ENCODE measurements at places on chromosomes 16 and 17.

GRCh38 chr17:2777242-2777867, 18.9 kb upstream of the RAP1GAP2 start:
- DNase-seq: no peak

- no peak for DNase-seq
These were observed 79.0 kb downstream of the HAPSTR1 start for GRCh38 chr16:9170470-9170869.

GRCh38 chr16:2507665-2508064, 6.1 kb upstream of the ATP6V0C start:
- DNase-seq: peak; percentile 44

DNA sequence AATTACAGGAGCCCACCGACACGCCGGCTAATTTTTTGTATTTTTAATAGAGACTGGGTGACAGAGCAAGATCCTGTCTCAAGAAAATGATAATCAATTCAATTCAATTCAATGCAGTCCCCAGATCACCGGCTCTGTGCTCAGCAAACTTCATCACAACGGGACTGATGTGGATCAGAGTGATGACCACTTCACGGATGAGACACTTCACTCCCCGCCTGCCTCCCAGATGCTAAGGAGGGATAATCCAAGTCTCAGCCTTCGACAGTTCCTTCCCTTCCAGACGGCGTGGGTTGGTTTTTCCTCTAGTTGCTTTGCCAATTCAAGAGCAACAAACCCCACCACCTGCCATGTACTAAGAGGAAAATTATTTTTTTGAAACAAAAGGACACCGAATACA, 93.8 kb downstream of the ZDHHC7 start:
- no peak for DNase-seq

DNA sequence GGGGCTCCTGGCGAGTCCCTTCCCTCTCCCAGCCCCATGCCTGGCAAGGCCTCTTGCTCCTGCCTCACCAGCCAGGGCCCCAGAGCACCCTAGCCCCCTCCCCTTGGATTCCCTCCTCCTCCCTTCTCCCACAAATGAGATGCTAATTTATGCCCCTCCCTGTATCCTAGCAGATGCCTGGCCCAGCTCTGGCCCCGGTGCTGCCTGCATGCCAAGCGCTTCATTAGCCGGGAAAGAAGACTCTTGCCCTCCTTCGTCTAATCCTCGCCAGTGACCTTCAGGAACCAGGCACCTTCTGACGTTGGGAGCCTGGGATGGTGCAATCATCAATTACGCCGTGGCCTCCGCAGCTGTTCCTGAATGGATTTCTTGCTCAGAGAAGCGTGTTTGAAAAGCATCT, 127.8 kb downstream of the SDK2 start:
- no peak for DNase-seq

DNA sequence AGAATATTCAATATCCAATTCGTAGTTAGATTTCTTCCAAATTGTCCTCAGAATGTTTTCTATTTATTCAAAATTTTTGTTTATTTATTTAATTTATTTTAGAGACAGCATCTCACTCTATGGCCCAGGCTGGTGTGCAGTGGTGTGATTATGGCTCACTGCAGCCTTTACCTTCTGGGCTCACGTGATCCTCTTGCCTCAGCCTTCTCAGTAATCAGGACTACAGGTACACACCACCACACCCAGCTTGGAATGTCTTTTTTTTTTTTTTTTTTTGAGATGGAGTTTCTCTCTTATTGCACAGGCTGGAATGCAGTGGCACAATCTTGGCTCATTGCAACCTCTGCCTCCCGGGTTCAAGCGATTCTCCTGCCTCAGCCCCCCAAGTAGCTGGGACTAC, 3.5 kb upstream of the DRG2 start:
- no peak for DNase-seq

DNA sequence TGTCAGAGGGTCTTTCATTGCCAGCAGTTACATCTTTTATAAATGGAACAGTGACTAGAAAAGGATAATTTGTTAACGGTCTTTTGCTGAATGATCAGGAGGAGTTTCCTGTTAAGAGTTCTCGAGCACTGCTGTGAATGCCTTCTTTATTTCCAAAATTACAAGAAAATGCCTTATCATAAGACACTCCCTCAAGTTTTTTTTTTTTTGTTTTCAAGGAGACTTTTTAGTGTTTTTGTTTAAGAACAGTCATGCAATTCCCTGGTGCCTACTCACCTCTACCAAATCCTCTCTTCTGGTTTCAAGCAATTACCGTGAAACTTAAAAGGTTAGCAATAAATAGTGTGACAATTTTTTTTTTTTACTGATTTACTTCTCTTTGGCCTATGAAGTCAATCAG, 19.0 kb upstream of the VWA3A start:
- DNase-seq: no peak

GRCh38 chr17:43813386-43813785, 19.6 kb downstream of the MPP3 start:
- DNase-seq: no peak

DNA sequence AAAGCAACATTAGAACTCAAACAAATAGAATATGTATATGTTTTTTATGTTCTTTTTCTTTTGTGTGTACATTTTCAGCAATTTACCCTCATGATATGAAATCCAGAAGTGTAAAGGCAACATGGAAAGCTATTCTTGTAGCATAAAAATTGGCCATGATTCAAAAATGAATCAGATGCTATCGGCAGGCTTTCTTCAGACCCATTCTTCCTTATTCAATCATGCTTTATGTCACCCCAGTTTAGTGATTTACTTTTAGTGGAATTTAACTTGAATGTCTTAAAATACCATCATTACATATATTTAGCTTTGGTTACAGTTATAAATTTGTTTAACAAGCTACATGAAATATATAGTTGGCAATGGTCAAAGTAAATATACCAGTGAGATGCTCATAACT, 21.4 kb upstream of the SMIM36 start:
- no peak for DNase-seq

GRCh38 chr17:28173031-28173561, 130.6 kb downstream of the NLK start:
- DNase-seq: no peak

DNA sequence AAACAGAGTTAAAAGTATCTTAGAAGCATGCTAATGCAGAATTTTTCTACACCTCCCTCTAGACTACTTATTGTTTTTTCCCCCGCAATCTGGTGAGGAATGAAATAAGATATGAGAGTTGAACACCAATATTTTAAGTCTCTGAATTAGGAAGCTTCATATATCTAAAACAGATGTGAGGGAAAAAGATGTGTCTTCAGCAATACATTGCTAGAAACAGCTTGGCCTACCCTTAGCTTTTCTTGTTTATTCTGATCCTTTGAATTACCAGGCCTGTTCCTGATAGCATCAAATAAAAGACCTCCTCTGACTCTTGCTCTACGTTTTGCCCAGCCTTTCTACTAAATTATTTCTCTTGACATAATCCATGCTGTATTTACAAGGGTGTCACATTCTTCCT, 221.8 kb downstream of the CDH11 start:
- DNase-seq: no peak

DNA sequence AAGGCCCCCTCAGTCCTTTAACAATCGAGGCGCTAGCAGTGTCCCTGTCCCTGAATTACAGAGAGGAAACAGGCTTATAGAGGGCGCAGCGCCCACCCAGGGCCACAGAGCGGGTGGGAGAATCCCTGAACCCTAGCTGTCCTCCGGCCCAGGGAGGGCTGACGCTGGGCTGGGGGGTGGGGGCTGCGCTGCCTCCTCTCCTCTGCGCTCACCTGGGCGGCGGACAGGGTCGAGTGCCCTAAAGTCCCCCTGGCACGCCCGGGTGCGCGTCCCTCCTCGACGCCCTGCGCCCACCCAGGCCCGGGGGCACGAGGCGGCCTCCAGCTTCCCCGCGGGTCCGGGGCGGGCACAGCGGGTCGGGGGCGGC, 200.4 kb upstream of the N4BP1 start:
- DNase-seq: no peak

GRCh38 chr17:41049110-41049509, 2.0 kb upstream of the KRTAP2-1 start:
- no peak for DNase-seq

GRCh38 chr16:56371660-56371937, 53.7 kb downstream of the AMFR start:
- no peak for DNase-seq

GRCh38 chr17:37720989-37721388, 23.9 kb downstream of the HNF1B start:
- peak; percentile 73 for DNase-seq

GRCh38 chr16:73036074-73036826, 11.7 kb downstream of the ZFHX3 start:
- no peak for DNase-seq

GRCh38 chr16:12120982-12121652, 144.6 kb downstream of the SNX29 start:
- no peak for DNase-seq

- DNase-seq: no peak
These were observed 7.2 kb downstream of the GRB2 start for GRCh38 chr17:75398279-75398678.

DNA sequence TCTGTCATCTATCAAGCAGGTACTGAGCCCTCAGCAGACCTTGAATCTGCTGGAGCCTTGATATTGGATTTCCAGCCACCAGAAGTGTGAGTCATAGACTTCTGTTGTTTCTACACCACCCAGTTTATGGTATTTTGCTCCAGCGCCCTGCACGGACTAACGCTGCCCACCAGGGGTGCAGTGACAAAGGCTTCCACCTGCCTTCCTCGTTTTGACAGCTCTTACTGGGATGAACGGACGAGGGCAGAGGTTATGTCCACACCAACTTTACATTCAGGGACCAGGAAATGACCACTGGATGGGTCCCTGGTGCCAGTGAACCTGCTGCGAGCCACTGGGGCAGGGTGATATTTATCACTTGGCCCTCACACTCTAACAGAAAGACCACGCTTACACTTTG, 66.6 kb upstream of the CBX4 start:
- no peak for DNase-seq

- no peak for DNase-seq
These were observed 37.1 kb downstream of the MRC2 start for GRCh38 chr17:62664336-62665120.

GRCh38 chr16:53829186-53829747, 125.3 kb downstream of the FTO start:
- no peak for DNase-seq

- no peak for DNase-seq
These were observed 78.8 kb upstream of the DOC2B start for GRCh38 chr17:260031-260791.

DNA sequence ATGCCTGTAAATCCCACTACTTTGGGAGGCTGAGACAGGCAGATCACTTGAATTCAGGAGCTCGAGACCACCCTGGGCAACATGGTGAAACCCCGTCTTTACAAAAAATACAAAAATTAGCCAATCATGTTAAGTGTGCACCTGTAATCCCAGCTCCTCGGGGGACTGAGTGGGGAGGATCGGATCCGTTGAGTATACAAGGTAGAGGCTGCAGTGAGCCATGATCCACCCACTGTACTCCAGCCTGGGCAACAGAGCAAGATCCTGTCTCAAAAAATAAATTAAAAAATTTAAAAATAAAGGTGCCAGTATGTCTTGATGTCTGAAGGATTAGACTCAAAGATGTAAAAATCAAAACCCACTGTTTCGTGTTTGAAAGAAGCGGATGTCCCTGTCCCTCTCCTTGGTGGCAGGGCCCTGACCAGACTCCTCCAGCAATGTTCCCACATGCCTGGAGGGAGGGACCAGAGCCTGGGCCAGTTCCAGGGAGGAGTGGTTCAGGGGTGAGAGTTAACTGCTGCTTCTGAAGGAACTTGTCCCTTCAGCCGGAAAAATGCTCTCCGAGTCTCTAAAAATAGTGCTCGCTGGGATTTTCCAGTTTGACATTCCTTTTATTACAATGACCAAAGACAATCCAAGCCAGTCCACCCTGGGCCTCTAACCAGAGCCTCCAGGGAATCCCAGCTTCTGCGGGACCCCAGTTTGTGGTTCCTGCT, 9.4 kb upstream of the CMTM4 start:
- peak; percentile 80 for DNase-seq

GRCh38 chr17:79877041-79877440, 37.8 kb upstream of the CBX4 start:
- no peak for DNase-seq

GRCh38 chr17:14068542-14069250, 608 bp upstream of the COX10 start:
- DNase-seq: no peak

GRCh38 chr16:5633845-5634440, 536.3 kb upstream of the EEF2KMT start:
- DNase-seq: no peak

- DNase-seq: no peak
These were observed 4.7 kb upstream of the RBBP6 start for GRCh38 chr16:24534620-24535019.

GRCh38 chr17:37047631-37048104, 98.9 kb downstream of the AATF start:
- peak; percentile 75 for DNase-seq

DNA sequence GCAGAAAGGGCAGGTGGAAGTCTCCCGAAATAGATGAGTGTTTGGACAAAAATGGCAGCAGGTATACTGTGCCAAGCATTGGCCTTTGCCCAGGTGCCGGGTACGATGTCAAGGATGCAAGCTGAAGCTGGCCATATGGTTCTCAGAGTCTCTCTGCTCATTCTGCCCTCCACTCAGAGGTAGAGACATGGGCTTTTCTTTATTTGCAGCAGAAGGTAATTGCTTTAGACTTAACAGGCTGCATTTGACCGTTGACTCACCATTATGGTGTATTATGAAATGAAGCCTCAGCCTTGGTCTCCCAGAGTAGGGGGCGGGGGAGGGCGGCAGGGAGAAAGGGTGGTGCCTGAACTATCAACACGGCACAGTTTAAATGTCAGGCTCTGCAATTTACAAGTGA, 969.1 kb upstream of the EEF2KMT start:
- no peak for DNase-seq

DNA sequence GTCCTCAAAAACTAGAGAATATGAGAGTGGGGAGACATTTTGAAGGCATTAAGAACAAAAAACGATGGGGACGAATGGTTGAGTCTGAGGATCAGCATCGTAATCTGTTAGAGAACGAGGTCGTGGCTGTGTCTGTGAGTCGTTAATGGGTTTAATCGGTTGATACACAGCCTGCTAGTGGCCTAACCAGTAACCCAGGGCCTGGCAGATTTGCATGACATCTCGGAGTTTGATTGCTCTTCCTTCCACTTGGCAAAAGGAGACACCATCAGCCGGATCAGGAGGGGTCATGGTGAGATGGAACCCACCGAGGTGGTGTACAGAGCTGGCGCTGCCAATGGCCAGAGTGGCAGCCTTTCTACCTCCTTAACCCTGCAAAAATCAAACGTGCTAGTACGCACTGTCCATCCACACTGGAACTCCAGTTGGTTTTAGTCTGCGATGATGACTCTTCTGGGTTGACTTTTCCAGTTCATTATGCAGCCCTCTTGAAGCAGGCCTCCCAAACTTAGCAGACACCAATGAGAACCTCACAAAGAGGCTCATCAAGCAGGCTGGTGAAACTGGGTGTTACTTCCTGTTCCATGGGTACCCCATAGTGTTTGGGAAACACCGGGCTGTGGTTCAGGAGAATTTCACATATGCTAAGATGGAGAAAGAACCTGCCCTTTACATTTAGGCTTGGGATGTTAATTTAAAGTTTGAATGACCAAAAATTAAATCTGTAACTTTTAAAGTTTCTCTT, 4.1 kb downstream of the HS3ST3B1 start:
- no peak for DNase-seq
